Stimulated activated CD4-positive, alpha-beta T cell treated with anti-CD3 and anti-CD28 coated beads, TNF-alpha, amount 100 ng/mL, for 1 hour (primary cell): ENCODE measurements at places on chromosomes 3 and 15.

DNA sequence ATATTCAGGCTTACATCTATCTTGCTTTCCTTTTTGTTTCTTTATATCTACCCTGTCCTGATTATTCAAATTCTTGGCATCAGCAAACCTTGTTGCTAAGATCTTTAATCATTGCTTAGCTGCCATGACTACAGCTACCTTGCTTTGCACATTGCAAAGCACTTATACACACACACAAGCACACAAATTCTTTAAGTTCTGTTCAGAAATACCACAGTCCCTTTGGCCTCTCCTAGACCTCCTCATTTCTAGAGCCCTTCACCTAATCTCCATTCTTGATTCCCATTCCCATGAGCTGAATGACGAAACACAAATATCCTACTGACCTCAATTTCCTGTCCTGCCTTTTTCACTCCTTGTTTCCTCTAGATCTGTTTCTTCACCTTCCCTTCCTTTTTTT, 409.6 kb downstream of the UNC13C start:
- DNase-seq = no peak

DNA sequence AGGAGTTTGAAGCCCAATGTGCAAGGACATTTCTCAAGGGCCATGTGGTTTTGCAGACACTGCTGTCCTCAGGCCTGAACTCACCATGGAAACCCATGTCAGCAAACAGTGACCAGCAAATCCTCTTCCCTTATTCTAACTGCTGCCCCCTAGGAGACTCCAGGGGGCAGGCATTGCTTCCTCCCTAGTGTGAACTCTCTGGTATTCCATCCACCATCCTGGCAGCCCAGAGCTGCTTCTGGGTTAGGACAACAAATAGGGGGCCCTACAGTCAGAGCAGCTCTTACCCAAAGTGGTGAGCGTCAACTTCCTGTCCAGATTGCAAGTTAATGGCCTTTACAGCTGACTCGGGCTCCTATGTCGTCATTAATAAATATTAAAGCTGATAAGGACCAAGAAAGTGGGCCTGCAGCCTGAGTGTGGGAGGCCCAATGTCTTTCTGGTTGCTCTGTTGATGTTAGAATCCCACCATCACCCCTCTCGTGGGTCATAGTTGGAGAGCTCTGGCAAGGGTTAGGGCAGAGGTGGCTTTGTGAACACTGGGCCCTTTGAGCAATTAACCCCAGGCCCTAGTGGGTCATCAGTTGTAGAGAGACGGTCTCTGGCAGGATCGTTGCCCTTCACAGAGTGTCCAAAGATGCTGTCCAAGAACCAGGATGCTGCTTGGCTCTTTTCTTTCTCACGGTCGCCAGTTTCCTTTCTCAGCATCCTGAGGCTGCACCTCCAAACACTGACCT, 41.5 kb downstream of the TGM4 start:
- no peak for DNase-seq

DNA sequence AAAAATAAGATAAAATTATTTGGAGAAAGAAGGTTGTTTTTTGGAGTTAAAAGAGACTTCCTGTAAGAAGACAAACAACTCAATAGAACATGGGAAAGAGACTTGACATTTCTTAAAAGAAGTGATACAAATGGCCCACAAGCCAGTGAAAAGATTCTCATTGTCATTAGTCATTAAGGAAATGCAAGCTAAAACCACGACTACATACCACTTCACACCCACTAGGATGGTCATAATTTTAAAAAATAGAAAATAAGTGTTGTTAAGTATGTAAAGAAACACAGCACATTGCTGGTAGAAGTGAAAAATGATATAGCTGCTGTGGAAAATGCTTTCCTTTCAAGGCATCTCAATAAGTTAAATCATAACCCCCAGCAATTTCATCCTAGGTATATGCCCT, 44.4 kb upstream of the GK5 start:
- DNase-seq = no peak

DNA sequence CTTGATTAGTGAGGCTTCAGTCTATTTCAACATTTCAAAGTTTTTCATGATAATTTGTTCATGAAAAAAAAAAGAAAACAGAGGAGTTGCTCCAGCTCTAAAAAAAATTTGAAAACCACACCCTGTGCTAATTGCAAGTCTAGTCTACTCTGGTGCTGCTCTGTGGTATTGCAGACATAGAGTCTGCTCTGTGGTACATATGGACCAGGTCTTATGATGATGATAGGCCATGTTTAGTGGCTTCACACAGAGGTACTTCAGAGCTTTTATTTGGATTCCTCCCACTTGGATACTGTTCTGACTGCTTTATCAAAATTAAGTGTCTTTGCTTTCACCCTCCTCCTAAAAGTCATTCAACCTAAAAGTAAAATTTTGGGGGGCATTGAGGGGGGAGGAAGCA, 160.8 kb downstream of the ALCAM start:
- DNase-seq = no peak

DNA sequence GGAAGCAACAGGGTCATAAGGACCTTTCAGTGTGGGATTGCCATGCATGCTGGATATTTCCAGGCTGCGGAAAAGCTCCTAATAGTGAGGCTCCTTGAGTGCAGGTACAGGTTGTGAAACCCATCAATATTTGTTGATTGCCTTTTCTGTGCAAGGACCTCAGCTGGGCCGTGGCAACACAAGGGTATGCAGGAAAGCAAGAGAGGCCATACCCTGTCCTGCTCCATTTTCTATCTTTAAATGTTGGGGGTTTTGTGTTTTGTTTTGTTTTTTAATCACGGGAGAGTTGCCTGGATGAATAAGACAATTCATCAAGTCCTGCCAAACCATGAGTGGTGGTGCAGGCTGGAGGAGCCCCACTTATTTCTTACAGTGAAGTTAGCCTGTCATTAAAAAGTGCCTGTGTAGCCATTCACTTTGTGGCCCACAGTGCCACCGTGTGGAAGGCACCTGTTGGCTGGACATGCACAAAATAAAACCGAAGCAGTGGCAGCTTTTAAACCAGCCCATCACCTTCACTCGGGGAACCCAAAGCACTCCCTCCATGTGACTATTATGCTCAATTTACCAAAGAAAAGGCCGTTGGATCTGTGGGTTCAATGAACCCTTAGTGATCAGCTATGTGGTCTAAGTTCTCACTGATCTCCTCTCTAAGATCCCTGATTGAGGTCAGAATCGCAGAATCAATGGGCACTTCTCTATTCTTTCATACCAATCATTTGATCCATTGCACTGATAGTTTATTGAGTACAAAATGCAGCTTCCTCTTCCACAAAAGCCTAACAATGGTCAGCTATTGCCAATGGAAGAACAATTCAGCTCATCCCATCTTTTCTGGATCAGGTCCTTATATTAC, 42.2 kb downstream of the CLDN18 start:
- no peak for DNase-seq

- DNase-seq = peak; percentile 29
Measured at GRCh38 chr15:84734794-84735479, 13.5 kb upstream of the ZNF592 start.

DNA sequence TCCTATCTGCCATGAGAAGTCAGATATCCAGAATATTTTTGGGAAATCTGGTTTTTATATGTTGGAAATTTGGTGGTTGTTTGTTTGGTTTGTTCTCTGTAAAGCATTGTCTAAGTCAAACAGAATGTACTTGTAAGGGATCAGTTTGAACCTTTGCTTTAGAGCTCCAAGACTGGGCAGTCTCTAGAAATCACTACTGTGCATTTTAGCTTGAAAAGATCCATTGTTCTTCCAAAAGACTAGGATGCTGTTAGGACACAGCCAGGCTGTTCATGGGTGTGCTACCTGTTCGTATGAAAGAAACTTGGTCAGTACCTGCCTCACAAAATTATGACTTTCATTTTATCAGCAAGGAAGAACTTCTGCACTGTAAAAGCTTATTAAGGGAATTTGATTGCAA, 182.6 kb downstream of the WDR72 start:
- no peak for DNase-seq

- no peak for DNase-seq
Measured at GRCh38 chr3:59791774-59792308, 742.0 kb upstream of the CFAP20DC start.

DNA sequence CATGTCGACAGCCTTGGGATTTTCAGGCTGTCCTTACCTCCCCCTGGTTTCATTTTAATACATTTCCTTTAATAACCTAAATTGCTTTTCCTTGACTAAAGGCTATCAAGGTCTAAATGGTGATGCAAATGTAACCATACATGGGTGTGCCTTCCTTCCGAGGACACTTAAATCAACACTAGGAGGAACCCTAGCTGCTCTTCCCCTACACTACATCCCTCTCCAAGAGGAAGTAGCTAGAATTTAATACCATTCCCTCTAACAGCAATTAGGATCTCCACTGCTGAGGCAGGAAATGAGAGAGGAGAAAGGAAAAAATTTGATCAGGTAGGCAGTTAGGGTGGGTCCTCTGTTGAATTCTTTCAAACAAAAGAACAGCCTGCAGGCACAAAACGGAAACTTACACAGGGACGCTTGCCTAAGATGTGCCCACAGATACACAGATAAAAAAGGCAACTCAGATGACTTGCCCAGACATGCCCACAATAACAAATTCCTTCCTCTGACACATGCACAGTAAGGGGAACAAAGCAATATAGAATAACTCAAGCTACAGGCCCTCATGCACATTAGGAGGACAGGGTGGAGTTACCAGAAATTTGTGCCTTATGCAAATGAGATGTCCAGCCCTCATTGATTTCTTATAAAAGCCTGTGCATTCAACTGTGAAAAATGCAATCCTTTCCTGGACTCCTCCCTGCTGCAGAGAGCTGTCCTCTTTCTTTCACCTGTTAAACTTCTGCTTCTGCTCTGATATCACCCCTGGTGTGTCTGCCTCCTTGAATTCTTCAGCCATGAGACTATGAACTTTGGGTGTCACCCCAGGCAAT, 1024.4 kb upstream of the CADM2 start:
- DNase-seq = no peak

DNA sequence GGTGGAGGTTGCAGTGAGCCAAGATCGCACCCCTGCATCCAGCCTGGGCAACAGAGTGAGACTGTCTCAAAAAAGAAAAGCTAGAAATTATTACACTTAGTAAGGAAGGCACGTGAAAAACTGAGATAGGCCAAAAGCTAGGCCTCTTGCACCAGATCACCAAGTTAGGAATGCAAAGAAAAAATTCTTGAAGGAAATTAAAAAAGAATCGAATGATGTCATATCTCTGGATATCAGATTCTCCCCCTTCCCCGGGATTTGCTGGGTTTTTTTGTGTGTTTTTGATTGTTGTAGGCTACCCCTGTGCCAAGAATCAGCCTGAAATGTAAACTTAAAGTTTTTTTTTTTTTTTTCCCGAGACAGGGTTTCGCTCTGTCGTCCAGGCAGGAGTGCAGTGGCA, 17.4 kb downstream of the PTPN23 start:
- no peak for DNase-seq

GRCh38 chr3:88807491-88808105, 299.8 kb upstream of the EPHA3 start:
- no peak for DNase-seq

- DNase-seq = no peak
Measured at GRCh38 chr3:25594007-25594502, 70.7 kb downstream of the TOP2B start.
